ENCODE measurements at places on chromosomes 6 and 20. TPM values are rescaled to one million over a fixed set of nuclear protein-coding genes. Genes with fewer than 3 reads are reported as not detected.
A peak's percentile ranks its signal among the peaks of the same experiment; 100 is the strongest.

The SLC32A1 gene
- total RNA-seq: not detected

The SNAP91 gene
- under 0.01 TPM for total RNA-seq

GRCh38 chr20:1362484-1362883 lies 30.4 kb downstream of the FKBP1A start:
- no peak for DNase-seq

GRCh38 chr20:8082989-8083388 lies 49.1 kb upstream of the PLCB1 start:
- peak; percentile 95 for DNase-seq

- DNase-seq: no peak
Measured at GRCh38 chr20:42098418-42098817, 480.2 kb upstream of the CHD6 start.

The CTCFL gene
- not detected for total RNA-seq

GRCh38 chr20:46209930-46210671 lies 92.0 kb downstream of the CD40 start:
- DNase-seq: no peak

- peak; percentile 66 for DNase-seq
Measured at GRCh38 chr6:25601800-25602673, 50.0 kb upstream of the SCGN start.

DNA sequence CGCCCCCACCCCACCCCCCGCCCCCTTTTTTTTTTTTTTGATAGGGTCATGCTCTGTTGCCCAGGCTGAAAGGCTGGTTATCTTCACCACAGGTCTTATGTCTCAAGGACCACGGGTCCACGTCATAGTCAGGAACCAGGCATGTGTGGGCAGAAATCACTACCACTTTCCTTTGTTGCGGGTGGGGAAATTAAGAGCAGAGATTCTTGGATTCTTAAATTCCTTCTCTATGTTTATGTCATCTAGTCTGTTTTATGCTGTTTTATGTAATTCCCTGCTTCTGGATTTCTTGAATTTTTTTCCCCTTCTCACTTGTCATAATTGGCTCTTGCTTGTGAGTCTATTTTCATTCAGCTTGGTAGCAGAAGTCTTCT lies 25.8 kb upstream of the PLCG1 start:
- DNase-seq: no peak

The SYNDIG1 gene
- under 0.01 TPM for total RNA-seq

DNA sequence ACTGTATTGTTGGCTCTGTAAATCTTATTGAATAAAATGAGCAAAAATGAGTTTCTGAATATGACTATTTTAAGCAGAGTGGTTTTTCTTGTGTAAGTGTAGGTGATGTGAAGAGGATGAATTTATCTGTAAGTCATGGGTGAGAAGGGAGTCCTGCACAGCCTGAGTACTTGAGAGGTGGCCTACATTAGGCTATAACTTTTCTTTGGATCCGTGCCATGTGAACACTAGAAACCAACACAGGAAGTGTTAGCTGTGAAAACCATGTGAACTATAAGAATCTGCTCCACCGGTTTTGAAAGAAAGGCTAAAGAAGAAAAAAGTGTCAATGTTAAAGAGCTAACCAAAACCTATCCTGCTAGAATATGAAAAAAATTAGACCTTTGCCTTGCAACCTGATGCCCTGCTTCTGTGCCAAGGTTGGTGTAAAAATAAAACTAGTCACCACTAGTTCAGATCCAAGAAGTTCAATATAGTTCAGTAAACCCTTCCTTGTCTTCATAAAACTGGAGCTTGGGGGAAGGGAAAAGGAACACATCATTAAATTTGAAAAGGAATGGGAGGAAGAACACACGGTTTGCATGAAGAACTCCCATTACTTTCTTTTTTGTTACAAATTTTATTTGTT lies 21.3 kb downstream of the PLCB1 start:
- peak; percentile 51 for DNase-seq

GRCh38 chr20:32971703-32972161 lies 32.5 kb downstream of the SUN5 start:
- DNase-seq: no peak

The KCNK5 gene
- total RNA-seq: not detected
